Spinal cord (tissue), 10 donors: ENCODE measurements at places on chromosomes 4 and X. TPM values are rescaled to one million over a fixed set of nuclear protein-coding genes. Genes with fewer than 3 reads are reported as not detected.

- no peak for DNase-seq
Observed at GRCh38 chr4:97942137-97942536, 201.1 kb downstream of the STPG2 start.

- DNase-seq, result no peak
Observed at GRCh38 chr4:98474408-98474844, 184.0 kb downstream of the TSPAN5 start.

SYTL5 gene
- 12.8 TPM for total RNA-seq

USP51 gene
- 12.0 TPM for total RNA-seq

GRCh38 chr4:109511414-109511813, 48.6 kb upstream of the MCUB start:
- DNase-seq, result no peak

TMPRSS11A gene
- total RNA-seq, result not detected

TEX13C gene
- total RNA-seq, result not detected

DNA sequence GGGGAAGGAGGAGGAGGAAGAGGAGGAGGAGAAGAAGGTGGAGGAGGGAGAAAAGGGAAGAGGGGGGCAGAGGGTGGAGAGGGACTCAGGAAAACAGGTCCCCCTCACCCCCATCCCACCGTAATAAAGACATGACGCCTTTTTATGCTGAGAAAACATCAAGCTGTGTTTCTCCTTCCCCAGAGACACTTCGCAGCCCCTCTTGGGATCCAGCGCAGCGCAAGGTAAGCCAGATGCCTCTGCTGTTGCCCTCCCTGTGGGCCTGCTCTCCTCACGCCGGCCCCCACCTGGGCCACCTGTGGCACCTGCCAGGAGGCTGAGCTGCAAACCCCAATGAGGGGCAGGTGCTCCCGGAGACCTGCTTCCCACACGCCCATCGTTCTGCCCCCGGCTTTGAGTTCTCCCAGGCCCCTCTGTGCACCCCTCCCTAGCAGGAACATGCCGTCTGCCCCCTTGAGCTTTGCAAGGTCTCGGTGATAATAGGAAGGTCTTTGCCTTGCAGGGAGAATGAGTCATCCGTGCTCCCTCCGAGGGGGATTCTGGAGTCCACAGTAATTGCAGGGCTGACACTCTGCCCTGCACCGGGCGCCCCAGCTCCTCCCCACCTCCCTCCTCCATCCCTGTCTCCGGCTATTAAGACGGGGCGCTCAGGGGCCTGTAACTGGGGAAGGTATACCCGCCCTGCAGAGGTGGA, 45.3 kb upstream of the SHOX start:
- DNase-seq, result no peak

ADH1B gene
- total RNA-seq, result 2.4 TPM

DNA sequence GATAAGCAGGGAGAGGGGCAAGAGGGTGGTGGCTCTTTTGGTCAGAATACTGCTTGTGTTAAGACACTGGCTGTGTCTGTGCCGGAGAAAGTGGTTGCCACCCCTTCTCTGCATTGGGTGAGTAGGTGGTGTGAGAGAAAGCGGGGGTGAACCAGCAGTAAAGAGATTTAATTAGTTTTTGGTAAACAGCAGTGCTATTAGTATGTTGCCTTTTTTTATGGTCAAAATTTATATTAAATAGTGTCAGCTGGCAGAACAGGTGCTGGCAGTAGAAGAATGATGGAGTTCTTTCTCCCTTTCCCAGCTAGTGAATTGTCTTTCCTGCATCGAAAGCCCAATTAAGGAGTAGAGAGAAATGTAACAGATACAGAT, 181.6 kb downstream of the LARP7 start:
- peak; percentile 76 for DNase-seq

GRCh38 chrX:147069926-147070325, 255.4 kb upstream of the CXorf51A start:
- no peak for DNase-seq

COPS4 gene
- 79.3 TPM for total RNA-seq

- no peak for DNase-seq
Observed at GRCh38 chr4:21893136-21893535, 55.4 kb downstream of the KCNIP4 start.

ABLIM2 gene
- 12.2 TPM for total RNA-seq

GRCh38 chr4:140877781-140878180, 121.6 kb upstream of the TBC1D9 start:
- no peak for DNase-seq

GRCh38 chr4:188975271-188975670, 836.0 kb downstream of the TRIML1 start:
- no peak for DNase-seq

DDIT4L gene
- total RNA-seq, result 4.8 TPM

- DNase-seq, result no peak
Observed at GRCh38 chrX:22366166-22366702, 93.5 kb downstream of the CBLL2 start.

GRCh38 chr4:7107166-7107905, 39.5 kb upstream of the GRPEL1 start:
- no peak for DNase-seq

PRDX4 gene
- 97.0 TPM for total RNA-seq

ACTRT1 gene
- not detected for total RNA-seq

DCAF8L2 gene
- total RNA-seq, result not detected

GRCh38 chrX:68146054-68146453, 287.2 kb downstream of the OPHN1 start:
- no peak for DNase-seq

DNA sequence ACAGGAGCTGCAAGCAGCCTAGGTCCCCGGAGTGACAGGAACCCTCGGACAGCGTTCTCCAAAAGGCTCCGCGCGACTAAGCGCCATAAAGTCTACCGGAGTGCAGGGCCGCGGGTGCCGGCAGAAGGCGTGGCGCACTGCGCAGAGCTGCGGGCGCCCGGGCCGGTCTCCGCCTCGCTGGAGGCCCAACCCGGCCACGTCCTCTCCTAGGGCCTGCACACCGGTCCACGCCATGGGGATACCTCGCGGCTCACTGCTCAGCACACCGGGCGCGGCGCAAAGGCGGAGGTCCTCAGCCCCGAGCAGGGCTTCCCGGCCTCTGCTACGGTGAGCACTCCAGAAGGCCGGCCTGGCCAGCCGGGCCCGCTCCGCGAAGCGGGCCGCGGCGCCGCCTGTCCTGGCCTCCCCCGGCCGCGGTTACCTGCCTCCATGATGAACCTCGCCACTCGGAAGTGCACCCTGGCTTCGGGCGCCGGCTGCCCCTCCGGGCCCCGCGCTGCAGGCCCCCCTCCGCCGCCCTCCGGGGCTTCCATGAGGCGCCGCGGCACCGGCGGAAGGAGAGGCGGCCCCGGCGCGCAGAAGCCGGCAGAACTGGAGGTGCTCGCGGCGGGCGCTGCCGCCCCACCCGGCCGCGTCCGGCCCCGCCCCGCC, at the start of gene CCNQ:
Gene CCNQ (minus strand): TSS at position 599 of the 651 bp plus-strand sequence. CDS start 66 bp downstream, at position 533.
- no peak for DNase-seq

RS1 gene
- total RNA-seq, result 0.06 TPM

DNA sequence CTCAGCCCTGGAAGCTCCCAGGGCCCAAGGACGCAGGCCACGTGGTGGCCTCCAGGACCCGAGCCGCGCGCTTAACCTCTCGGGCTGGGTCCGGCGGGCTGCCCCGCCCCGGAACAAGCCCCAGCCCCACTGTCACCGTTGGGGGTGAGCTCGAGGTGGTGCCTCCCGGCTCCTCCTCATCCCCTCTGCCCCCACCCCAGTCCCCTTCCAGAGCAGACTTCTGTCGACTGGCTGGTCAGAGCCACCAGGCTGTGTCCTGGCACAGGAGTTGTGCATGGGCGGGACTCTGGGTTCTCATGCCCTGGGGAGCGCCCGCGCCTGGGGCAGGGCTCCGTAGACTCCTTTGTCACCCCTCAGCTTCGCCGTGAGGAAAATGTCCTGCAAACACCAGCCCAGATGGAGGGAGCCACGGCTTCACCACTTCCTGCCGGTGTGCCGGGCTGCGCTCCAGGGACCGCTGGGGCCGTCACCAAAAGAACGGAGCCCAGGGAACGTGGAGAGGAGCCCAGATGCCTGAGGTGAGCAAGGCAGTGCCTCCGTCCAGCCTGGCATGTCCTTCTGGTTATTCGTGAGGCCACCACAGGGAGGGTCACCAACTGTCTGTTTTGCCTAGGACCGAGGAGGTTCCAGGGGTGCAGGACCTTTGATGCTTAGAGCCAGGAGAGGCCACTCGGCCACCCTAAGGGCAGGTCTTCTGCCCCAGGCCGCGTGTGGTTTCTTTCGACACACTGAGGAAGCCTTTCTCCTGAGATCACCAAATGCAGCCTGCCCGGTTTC, 7.1 kb upstream of the RGS12 start:
- no peak for DNase-seq

NXF2 gene
- not detected for total RNA-seq

AMELX gene
- total RNA-seq, result not detected

BST1 gene
- total RNA-seq, result 13.2 TPM

DNA sequence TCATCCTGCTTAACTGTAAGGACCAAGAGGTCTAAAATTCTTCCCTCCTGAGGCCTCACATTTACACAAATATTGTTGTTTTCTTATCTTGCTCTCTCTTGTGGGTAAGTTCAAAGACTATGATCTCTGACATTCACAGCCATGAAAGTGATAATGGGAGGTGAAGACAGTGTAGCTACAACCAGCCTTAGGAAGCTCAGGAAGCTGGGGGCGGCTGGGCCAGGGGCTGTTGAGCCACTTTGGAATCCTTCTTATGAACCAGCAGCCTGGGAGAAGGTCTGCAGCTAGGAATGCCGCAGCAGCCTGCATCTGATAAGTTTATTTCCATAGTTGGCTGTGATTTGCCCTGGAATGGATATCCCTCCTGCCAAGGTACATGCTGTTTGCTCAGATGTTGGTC, 316.2 kb downstream of the STIM2 start:
- DNase-seq, result peak; percentile 24
